ENCODE measurements at places on chromosomes 3 and 15.
A peak's percentile ranks its signal among the peaks of the same experiment; 100 is the strongest.

DNA sequence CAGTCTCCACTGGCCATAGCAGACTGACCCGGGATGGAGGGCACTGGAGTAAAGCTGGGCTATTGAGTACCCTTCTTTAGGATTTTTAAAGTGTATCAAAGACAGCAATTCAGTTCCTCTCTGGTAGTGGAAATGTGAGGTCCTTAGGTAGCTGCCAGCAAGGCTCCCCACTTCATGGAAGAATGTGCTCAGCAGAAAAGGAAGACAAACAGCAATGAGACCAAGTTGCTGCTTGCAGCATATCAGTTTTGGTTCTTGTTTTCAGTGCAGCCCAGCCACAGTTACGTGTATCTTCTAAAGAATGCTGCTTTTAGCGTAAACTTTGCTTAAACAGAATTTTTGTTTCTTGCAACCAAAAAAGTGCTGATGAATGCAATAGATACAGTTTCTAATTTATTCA lies 374.0 kb upstream of the CBLB start:
- DNase-seq = no peak

- DNase-seq = no peak
These were observed 37.2 kb downstream of the DET1 start for GRCh38 chr15:88509321-88509720.

GRCh38 chr3:149613988-149614387 lies 43.8 kb downstream of the WWTR1 start:
- DNase-seq = no peak

GRCh38 chr3:98326945-98327344 lies 26.7 kb upstream of the OR5K4 start:
- no peak for DNase-seq

GRCh38 chr3:51961602-51962569 lies 5.4 kb downstream of the PCBP4 start:
- no peak for DNase-seq

DNA sequence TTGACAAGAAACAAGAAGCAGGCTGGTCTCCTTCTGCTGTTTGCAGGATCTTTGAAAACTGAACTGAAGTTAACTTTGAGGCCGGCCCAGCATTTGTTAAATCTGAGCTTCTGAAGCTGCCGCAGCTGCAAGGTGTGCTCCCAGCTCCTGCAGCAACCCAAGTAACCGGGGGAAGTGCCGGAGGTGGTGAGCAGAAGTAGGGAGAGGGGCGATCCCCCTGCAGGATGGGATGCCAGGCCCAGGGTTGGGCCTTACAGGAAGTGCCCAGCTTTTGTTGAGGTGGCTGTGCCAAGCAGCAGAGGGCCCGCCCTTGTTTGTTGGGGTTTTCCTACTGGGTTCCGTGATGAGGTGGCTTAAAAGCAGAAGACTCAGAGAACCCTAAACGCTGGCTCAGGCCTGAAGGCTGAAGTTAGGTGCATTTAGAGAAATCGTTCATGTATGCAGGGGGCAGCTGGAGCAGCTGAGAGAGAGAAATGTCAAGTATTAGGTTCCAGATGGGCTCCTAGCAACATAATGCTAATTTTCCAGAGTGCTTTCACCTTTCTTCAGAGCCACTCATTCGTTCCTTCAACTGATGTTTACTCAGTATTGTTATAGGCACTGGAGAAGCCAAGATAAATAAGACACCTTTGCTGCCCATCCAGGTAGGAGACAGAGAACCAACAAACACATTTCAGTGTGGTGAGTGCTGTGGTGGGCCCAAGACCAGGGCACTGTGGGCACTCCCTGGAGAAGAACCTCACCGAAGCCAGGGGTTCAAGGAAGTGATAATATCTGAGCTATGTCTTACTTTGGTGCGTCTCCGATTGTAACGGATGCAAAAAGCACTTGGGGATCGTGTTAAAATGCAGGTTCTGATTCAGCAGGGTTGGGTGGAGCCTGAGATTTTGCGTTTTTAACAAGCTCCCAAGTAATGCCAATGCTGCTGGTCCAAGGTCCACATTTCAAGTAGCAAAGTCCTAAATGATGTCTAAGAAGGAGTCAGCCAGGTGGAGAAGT lies 42.2 kb upstream of the PLCL2 start:
- DNase-seq = no peak

DNA sequence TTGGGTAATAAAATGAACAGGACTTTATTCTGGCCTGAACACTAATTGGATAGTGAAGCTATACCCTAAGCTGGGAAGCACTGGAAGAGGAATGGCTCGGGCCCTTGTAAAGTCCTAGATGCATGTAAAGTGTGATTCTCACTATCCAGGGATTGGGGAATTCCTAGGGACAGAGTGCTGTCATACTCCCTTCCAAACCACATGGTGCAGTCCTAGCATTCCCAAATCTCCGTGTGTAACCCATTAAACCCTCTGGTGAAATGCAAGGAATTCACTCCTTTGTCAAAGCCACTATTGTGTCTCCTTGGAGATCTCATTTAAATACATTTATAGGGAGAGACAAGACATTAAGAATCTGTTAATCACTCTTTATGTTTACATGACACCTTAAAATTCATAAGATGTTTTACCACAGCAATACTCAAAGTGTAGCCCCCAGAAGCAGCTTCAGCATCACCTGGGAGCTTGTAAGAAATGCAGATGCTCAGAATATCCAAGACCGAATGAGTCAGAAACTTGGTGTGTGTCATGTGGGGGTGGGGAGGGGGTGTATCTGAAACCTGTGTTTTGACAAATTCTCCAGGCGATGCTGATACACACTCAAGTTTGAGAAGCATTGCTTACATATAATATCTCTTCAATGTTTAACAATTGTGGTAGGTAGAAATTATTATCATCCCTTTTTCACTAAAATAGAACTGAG lies 121.8 kb upstream of the NPHP3 start:
- no peak for DNase-seq

- DNase-seq = peak; percentile 48
These were observed 13.8 kb downstream of the SQOR start for GRCh38 chr15:45648521-45649200.

DNA sequence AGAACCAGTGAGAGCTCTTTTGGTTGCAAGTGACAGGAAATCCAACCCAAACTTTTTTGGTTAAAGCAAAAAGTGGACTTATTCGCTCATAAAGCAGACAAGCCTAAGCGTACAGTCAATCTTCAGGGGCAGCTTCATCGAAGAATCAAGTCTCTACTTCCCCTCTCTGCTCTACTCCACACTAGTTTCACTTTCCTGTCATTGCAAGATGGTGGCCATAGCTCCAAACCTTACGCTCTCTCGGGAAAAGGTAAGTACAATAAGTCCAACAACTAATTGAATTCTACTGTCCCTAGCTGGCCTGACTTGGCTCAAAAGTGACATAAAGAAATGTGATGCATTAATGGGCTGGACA lies 24.9 kb upstream of the ZNF710 start:
- no peak for DNase-seq

DNA sequence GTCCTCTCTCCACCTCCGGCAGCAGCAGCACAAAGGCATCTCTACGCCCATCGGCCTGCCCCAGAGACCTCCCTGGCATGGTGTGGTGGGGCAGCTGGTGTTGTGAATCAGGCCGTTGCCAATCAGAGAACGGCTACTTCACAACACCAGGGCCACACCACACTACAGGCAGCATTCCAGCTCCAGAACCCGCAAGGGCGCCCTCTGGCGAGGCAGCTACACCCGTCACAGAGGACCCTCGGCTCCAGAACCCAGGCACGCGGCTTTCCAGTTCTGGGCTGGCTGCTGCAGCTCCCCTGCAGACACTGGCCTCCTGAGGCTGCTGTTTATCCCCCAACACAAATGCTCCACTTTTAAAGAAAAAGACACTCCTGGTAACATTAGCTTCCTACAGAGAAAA lies 127.5 kb upstream of the TOPAZ1 start:
- peak; percentile 13 for DNase-seq

DNA sequence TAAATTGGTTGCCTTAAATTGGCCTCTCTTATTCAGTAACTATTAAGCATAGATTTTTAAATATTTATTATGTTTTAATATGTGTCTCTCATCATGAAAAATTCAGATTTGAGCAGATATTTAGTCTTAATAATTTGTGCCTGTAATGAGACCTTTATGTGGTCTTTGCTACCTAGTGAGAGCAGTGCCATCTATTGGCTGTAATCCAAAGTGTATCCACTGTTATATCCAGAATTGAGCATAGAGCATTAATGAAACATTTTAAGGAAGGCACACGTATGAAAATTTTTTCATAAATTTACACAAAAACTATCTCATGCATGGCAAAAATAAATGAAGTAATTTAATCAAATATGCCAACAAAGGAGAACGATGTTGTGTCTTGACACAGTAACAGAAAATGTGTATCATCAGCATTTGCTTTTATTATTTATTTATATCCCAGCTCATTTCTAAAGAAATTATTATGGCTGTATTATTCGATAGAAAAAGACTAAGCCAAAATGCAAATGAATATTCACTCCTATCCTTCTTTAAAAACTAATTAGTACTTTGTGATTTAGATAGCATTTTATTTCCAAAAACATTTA lies 203.5 kb downstream of the RSRC1 start:
- DNase-seq = peak; percentile 39

DNA sequence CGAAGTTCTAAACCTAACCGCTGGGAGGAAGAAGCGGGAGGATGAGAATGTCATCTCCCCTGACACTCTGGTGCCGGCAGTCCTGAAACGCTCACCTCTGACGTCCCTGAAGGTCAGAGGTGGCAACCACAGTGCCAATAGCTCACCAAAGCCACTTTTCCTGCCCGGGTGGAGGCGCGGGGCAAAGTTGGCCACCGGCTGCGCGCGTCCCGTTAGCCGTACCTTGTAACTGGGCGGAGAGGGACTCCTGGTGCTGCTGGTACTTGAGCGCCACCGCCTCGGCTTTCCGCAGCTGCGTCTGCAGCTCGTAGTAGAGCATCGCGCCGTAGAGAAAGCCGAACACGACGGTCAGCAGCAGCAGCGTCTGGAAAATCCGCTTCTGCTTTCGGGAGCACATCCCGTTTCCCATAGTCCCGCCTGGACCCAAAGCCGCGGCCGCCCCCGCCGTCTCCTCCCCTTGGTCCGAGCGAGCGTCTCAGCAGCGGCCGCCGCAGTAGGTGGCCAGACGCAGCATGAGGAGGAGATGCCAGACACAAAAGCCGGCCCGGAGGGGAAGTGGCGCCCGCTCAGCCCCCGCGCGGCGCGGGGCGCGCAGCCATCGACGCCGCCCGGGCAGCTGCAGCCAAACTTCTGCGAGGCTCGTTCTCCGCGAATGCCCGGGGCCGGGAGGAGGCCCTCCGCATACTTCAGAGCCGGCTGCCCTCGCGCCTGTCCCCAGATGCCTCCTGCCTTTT lies 680 bp downstream of the GOLIM4 start:
- peak; percentile 69 for DNase-seq

DNA sequence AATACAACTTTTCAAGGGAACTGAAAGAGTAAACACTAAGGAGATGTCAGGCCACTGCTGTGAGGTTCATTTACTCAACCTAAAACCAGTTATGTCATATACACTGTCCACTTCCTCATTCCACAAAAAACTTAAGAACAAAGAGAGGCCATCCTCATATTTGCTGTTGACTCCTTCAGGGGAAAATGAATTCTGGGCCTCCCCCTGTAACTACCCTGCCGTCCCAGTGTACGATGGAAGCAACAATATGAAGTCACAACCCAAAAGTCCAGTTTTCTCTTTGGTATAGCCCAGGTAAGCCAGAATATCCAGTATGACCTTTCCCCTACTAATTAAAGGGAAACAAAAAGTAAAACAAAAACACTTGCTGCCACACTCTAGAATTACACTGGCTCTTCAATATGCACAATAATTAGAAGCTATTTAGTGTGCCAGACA lies 16.2 kb downstream of the CEP152 start:
- DNase-seq = peak; percentile 28

- peak; percentile 80 for DNase-seq
These were observed 5.1 kb upstream of the SEMA7A start for GRCh38 chr15:74438721-74439316.

DNA sequence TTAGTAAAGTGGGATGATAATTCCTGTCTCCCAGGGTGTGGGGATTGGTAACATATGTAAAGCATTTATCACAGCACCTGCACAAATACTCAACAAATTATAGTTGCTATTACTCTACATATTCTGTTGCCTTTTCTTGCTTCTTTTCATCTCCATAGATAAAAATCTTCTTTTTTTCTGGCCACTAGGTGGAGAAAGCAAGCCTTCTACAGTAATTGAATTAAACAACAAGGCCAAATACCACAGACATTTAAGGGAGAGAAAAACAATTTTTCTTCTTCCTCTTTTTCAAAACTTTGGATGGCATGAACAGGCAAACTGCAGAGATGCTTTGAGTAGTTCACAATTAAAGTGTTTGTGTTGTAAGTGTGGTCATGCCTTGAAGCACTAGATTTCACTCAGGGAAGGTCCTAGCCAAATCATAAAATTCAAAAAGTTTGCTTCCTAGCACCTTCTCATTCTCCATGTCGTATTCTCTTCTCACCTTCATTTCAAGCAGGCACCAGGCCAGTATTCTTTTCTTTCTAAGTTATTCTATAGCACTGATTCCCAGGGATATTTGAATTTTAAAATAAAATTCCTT lies 493.4 kb upstream of the TGFBR2 start:
- DNase-seq = peak; percentile 66

DNA sequence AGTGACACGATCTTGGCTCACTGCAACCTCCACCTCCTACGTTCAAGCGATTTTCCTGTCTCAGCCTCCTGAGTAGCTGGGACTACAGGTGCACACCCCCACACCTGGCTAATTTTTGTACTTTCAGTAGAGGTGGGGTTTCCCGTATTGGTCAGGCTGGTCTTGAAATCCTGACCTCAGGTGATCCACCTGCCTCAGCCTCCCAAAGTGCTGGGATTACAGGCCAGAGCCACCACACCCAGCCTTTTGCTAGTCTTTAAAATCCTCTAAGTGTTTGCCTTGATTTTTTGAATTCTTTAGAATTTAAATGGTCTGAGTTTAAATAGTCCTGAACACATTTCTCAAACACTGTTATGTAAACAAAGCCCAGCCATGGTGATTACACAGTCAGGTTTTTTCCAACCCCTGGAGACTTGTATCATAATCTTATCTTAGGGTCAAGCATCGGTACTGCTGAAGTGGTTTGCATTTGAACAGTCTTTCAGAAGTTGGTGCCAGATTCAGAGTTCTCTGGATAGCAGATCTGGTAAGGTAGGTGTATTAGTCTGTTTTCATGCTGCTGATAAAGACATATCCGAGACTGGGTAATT lies 28.2 kb upstream of the PIAS1 start:
- DNase-seq = peak; percentile 56

- no peak for DNase-seq
These were observed 246.5 kb upstream of the PEX5L start for GRCh38 chr3:180283251-180283650.

DNA sequence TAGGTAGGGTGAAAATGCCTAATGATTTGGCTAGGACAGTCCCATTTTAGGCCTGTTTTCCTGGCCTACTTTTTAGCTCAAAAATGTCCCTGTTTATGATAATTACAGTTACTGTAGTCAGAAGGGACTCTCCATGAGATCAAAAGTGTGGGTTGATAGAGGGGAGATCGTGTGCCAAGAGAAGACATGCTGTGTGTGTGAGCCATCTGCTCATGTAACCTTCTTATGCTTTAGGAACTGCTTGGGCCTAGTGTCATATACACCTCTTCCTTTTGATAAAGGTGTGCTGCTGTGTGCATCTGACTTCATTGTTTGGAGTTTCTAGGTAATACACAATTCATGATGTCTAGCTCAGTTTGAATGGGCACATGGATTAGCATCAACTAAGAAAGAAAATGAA lies 786.5 kb downstream of the PDCD6IP start:
- DNase-seq = no peak

All from fibroblast of villous mesenchyme (primary cell).